KBM-7 (cell line): ENCODE measurements at places on chromosomes 11 and 22.
A peak's percentile ranks its signal among the peaks of the same experiment; 100 is the strongest.

DNA sequence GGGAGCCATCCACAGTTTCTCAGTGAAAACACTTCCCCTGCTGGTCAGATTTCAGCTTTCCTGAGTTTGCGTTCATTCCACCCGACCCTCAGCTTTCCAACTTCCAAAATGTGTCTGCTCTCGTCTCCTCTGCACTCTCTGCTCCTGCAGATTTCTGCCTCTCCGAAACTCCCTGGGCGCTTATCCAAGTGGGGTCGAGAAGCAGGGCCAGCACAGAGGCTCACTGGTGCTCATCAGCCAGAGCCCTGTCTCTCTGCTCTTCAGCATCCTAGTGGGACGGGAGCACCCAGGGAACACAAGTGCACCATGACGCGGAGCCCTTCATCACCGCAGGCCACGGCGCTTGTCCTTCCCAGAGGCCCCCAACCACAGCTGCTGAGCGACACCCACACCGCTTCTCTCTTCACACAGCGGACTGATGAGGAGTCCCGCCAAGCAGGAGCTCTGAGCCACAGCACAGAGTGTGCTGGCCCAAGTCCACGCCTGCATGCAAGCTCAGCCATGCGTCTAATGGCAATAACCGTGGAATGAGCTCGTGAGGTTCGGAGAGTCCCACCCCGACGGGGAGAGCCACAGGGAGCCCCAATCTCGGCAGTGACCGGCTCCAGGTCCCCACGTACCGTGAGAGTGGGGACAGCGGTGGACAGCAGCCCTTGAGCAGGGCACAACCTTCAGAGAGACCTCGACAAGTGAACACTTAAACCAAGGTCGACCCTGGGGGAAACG, 27.9 kb upstream of the MOB2 start:
- no peak for DNase-seq

DNA sequence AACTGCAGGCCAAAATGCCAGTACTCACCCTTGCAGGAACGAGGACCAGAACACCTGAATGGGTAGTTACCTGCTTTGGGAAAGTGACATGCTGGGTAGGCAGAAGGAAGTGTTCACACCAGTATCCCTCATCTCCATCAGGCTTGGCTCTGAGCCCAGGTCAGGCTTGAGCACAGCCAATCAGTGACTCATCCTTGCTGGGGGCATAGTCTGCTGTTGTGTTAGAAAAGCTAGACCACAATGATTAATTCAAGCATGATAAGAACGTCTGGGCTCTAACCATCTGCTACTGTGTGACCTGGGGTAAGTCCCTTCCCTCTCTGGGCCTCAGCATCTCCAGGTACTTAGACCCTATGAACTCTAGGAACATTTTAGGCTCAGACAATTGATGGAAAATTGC, 450.4 kb downstream of the MIAT start:
- no peak for DNase-seq

DNA sequence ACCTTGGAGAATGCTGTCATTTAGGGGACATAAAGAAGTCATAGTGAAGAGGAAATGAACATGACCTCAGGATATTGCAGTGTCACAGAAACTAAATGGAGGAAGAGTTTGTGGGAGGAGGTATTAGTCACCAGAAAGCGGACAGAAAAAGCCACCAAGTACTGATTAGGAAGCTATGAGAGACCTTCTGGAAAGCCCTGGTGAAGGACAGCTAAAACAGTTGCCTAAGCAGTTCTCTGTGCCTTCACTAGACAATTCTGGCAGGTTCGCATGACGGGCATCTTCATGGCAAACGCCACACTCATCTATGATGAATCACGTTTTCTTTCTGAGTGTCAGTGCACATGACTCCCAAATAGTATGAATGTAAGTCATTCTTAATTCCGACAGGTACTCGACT, 325.8 kb downstream of the C11orf87 start:
- peak; percentile 3 for DNase-seq

GRCh38 chr11:108122166-108122628, 830 bp downstream of the ACAT1 start:
- DNase-seq = peak; percentile 35

DNA sequence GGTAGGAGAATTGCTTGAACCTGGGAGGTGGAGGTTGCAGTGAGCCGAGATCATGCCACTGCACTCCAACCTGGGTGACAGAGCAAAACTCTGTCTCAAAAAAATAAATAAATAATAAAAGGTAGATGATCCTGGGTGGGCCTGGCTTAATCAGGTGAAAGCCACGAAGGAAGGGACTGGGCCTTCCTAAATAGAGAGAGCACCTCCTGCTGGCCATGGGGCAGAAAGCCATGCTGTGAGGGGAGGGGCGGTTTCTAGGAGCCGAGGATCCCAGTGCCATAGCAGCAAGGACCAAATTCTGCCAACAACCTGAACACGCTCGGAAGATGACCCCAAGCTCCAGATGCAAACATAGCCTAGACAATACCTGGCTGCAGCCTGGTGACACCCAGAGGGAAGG, 24.5 kb upstream of the DGKZ start:
- DNase-seq = peak; percentile 42

- DNase-seq = no peak
These were observed 88.4 kb downstream of the CACNA1I start for GRCh38 chr22:39658806-39659463.
